ENCODE measurements at places on chromosomes 2 and 18.

GRCh38 chr2:143230506-143231253 lies 101.5 kb downstream of the ARHGAP15 start:
- no peak for DNase-seq

DNA sequence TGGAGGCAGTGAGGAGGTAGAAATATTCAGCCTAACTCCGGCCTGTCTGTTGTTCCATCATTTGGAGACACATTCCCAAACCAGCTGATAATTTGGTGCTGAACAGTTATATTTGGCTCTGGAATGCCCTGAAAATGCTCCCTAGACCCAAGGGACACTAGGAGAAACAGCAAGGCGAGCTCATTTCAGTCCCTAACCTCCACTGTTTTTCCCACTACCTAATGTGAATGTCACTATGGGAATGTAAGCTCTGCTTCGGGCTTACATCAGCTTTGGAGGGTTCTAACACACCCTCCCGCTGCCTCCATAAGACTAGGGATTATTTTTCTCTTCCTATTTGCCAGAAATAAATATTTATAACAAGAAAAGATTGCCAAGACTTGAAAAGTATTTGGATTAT lies 103.5 kb downstream of the ANTXR1 start:
- DNase-seq: no peak

GRCh38 chr2:73301636-73302035 lies 8.3 kb upstream of the EGR4 start:
- no peak for DNase-seq

DNA sequence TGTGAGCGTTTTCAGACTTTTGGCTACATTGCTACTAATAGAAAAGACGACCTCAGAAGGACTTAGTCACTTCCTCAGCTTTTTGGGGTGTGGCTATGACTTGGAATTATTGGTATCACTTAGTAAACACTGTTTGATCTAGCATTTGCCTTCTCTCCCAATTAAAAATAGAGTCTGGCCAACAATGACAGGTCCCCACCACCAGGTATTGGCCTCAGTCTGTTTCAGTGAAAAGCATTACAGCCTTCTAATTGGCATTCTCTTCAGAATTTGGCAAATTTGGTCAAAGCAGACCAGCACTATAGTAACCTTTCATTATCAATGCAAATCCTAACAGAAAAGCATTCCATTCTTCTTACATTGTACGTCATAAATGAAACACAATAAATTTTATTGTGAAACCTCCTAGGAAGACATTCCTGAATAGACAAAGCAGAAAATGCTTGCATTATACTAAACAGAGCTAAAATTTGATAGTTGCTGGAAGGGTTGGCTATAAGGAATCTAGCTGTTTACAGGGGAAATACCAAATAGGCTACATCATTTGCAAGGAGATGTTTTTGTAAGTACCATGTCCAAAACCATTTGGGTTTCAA lies 613.9 kb downstream of the IRS1 start:
- DNase-seq: no peak
